ENCODE measurements at places on chromosomes 2 and 18. TPM values are rescaled to one million over a fixed set of nuclear protein-coding genes. Genes with fewer than 3 reads are reported as not detected.

GNAL gene
- polyA plus RNA-seq, result 1.6 TPM

SRD5A2 gene
- polyA plus RNA-seq, result not detected

GRCh38 chr2:54574107-54574859, 118.2 kb downstream of the SPTBN1 start:
- DNase-seq, result no peak

DNA sequence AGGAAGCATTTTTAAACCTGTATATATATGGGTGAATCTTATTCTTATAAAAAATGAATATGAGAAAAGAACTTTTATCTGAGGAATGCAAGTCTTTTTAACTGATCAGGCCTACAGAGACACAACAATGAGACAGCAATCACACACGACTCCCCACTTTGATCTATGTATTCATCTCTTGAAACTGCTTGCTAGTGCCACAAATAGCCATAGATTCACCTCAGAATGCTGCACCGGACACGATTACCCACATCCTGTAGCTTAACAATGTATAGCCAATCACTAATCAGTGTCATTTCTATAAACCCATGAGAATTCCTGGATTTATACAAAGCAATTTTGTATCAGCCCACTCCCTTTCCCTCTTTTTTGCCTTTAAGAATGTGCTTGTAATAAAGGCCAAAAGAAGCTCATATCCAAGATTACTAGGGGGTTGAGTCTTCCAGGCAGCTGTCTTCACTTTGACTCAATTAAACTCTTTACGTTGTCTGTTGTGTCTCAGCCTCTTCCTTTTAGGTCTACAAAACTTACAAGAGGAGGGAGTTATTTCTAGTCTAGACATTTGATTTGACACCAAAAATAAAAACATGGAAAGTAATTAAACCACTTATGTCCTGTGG, 94.9 kb downstream of the MBD2 start:
- DNase-seq, result peak; percentile 8

GRCh38 chr2:36697424-36698066, 1.0 kb downstream of the VIT start:
- DNase-seq, result no peak

- peak; percentile 29 for DNase-seq
These were observed 383.0 kb upstream of the SMIM21 start for GRCh38 chr18:75810516-75810915.

DNA sequence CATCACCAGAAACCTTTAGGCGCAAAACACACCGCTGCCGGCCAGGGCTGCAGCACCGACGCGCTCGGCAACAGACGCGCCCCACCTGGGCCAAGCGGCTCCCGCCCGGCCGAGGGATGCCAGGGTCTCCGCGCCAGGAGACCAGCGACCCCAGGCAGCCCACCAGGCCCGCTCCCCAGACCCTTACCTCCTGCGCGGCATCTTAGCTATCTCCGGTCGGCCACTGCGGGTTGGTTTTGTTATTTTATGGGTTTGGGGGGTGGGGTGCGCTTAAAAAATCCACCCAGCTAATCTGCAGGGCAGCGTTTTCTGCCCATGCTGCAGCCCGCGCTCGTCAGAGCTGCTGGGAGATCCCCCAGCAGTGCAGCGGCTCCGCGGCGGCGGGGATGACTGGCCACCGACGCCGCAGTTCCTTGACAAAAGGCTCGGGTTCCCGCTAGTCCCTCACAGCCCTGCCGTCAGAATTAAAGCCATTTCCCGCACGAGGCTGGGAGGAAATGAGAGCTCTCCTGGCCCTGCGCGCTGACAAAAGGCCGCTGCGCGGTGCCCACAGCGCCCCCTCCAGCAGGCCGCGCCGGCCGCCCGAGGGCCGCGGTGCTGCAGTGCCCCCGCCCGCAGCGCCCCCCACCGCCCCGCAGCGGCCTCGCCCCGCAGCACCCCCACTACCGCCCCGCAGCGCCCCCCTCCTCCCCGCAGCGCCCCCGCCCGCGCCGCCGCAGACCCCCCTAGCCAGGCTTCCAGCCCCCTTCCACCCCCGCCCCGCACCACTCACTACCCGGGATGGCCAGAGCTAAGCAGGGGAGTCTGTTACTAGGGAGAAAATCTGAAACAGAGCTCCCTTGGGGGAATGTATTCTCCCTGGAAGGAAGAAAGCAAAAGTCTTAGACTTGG, at the start of gene ADD2:
ADD2 (minus strand) TSS at position 502 of the 891 bp plus-strand sequence. CDS start 61,792 bp downstream, outside the sequence.
- peak; percentile 68 for DNase-seq

DNA sequence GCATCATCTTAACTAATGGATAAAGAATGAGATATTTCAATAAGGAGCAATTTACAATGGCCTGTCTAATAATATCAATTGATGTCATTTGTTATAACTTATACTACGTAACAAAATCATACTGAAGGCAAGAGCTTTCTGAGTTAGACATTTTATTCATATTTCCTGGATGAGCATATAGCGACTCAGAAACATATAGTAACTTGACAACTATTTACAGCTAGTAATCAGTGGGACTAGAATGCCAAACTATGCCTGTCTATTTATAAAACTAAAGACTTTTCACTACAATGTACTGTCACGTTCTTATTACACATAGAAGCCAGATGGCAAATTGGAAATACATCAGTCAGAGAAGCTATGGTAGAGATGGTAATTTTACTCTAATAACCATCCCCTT, 766.2 kb upstream of the TMEFF2 start:
- DNase-seq, result no peak

DNA sequence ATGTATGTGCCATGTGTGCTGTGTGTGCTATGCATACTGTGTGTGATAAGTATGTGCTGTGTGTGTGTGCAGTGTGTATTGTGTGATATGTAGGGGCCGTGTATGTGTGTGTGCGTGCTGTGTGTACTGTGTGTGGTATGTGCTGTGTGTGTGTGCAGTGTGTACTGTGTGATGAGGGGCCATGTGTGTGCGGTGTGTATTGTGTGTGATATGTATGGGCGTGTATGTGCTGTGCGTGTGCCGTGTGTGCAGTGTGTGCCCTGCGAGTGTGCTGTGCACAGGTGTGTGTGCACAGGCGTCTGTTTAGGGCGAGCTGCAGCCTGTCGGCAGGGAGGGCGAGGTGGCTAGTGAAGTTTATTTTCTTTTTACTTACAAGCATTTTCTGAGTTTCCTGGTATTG, 16.1 kb downstream of the SNORC start:
- no peak for DNase-seq

DNA sequence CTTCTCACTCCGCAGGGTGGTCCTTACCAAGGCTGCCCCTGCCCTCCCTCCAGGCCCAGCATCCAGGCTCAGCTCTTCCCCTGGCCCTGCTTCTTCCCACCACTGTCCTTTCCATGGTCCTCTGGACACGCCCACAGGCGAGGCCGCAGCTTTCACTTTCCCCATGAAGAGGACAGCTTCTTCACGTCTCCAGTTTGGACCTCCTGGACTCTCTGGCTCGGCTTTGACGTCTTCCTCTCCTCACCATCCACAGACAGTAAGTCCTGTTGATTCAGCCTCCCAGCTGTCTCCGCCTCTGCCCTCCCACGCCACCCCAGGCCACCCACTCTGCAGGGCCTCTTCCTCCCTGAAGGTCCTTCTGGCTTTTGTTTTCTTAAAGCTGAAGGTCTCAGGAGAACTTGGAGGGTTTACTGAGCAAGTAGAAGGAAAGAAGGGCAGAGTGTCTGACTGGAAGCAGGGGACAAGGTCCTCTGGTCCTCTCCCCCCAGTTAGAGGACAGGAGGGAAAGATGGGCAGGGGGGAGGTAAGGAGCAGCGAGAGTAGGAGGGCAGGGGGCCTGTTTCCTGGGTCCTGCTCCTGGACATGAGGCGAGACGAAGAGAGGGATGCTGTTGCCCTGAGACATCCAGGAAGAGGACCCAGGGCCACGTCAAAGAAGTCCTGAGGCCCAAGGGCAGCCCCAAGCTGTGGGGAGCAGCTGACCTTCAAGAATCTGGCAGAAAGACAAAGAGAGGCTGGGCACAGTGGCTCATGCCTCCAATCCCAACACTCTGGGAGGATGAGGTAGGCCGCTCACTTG, 24.7 kb upstream of the NMUR1 start:
- peak; percentile 79 for DNase-seq

DNA sequence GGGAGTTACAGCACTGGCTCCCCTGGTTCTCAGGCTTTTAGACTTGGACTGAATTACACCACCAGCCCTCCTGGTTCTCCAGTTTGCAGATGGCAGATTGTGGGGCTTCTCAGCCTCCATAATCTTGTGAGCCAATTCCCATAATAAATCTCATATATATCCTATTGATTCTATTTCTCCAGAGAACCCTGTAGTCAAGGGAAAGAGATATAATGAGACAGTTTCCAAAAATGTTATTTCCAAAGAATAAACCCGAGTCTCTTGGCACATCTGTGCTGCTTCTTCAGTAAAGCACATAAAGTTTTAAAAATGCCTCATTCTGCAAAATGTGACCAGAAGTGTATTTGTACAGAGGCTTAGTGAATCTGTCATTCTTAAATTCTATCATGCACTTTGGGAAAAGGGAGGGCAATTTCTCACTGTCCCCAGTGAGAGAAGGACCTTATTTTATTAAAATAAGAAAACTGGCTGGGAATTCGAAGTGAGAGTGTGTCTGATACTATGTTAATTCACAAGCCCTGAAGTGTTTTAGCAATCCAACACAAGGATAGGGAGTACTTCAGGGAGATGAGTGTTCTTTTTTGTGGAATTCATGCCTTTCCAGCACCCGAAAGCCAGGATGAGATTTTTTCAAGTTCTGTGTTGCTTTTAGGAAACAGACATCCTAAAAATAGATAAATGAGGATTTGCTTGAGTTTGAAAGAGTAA, 282.4 kb upstream of the CHAC2 start:
- peak; percentile 30 for DNase-seq

- DNase-seq, result peak; percentile 3
These were observed 879.8 kb upstream of the PIK3C3 start for GRCh38 chr18:41075212-41075611.

DNA sequence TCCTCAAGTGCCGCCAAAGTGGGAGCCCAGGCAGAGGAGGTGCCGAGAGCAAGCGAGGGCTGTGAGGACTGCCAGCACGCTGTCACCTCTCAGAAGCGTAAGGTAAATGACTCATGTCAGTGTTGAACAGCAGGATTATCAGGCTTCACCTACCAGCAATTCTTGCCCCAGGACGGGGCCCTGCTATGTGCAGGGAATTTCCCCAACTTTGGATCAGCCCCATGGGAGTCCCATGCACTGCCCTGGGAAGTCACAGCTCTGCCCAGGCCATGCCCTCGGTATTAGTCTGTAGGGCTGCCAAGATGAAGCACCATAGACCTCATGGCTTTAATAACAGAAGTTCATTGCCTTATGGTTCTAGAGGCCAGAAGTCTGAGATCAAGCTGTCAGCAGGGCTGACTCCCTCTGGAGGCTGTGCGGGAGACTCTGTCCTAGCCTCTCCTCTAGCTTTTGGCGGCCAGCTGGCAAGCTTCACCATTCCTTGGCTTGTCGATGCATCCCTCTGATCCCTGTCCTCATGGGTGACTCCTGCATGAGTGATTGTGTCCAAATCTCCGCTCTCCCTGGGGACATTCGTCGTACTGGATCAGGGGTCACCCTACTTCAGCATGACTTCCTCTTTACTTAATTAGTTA, 55.9 kb downstream of the TRPM8 start:
- DNase-seq, result no peak
